Pons (tissue), 1 donor: ENCODE measurements at places on chromosomes 16 and 17.
A peak's percentile ranks its signal among the peaks of the same experiment; 100 is the strongest.

DNA sequence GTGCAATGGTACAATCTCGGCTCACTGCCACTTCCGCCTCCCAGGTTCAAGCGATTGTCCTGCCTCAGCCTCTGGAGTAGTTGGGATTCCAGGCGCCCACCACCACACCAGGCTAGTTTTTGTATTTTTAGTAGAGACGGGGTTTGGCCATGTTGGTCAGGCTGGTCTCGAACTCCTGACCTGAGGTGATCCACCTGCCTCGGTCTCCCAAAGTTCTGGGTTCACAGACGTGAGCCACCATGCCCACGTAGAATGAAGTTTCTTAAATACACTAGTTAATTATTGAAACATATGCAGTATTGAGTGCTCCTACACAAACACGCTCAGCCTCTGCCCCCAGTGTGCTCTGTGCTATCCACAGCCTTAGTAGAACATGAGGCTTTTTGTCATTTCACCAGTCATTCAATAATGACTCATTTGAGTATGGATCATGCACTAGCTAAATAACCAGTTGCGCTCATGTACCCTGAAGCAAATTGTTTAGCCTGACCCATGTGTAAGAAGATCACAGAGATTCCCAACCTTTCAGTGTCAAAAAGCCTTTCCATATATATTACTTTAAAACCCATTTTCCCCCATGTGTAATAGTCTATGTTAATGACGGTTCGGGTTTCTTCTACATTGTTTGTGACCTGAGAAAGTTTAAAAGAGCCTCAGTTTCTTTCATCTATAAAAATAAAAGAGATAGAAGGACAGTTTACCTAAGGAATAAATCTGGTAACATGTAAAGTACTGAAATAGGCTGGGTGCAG is 49.7 kb downstream of the TUBD1 start:
- no peak for DNase-seq

DNA sequence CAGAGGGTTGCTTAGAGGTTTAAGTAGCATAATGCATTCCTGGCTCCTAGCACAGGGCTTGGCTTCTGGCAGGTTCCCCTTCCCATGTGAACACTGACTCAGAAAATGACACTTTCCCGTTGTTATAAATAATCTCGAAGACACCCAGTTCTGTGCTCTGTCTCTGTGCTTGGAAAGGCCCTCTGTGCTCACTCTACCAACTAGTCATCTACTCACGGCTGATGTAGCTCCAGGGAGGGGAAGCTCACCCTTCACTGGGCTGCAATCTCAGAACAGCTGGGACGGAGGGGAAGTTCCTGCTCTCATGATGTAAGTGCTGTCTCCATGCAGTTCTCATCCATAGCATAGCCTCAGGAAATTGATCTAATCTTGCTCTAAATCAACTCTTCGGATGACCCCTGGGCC is 230.5 kb upstream of the ASIC2 start:
- no peak for DNase-seq

- no peak for DNase-seq
Measured at GRCh38 chr17:82439829-82440365, 10.7 kb downstream of the CYBC1 start.

- no peak for DNase-seq
Measured at GRCh38 chr17:7523033-7523432, 25.8 kb upstream of the TNFSF12 start.

DNA sequence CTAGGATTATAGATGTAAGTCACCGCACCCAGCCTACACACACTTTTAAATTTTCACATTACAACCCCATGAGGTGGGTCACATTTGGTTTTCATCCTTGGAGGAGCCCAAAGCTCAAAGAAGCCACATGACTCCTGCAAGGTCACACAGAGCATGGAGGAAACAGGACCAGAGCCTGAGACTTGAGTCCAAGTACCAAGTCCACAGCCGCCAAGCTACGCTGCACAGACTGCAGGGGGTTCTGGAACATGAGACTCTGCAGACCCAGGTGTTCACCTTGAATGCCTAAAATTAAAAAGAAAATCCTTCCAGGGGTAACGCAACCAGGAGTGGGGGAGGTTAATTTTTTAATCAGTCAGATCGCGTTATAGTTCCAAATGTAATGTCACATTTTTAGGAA is 150.2 kb downstream of the ZFHX3 start:
- no peak for DNase-seq

DNA sequence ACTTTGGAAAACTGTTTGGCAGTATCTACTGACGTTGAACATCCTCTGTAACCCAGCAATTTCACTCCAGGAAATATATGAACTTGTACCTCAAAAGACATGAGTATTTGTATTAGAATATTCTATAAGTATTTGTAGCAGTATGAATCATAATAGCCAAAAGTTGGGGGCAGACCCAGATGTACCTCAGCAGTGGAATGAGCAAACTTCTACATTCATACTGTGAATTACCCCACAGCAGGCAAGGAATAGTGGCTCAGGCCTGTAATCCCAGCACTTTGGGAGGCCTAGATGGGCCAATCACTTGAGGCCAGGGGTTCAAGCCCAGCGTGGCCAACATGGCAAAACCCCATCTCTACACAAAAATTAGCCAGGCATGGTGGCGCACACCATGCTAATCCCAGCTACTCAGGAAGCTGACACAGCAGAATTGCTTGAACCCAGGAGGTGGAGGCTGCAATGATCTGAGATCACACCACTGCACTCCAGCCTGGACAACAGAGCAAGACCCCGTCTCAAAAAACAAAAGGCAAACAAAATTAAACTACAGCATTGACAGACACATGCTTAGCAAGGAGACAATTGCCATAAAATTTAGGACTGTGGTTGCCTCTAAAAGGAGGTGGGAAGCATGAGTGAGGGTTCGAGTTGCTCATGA is 11.2 kb upstream of the HELZ start:
- no peak for DNase-seq

GRCh38 chr16:56789360-56789759 is 59.4 kb downstream of the NUP93 start:
- DNase-seq = peak; percentile 55

DNA sequence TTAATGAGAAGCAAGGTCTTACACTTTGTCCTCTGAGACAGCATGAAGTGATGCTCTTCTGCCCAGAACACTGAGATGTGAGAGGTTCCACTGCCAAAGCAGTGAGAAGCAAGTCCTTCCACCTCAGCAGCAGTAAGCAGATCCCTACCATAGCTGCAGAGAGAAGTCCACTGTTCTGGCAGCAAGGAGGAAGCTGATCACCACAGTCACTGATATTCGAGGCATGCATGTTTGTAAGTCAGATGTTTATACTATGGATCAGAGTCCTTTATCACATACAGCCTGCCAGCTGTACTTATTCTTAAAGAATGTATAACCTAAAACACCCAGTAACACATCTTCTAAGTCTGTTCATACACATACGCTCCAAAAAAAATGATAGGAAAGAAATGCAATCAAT is 18.2 kb upstream of the METTL2A start:
- DNase-seq = no peak

- no peak for DNase-seq
Measured at GRCh38 chr17:77741109-77741508, 217.4 kb upstream of the TNRC6C start.

DNA sequence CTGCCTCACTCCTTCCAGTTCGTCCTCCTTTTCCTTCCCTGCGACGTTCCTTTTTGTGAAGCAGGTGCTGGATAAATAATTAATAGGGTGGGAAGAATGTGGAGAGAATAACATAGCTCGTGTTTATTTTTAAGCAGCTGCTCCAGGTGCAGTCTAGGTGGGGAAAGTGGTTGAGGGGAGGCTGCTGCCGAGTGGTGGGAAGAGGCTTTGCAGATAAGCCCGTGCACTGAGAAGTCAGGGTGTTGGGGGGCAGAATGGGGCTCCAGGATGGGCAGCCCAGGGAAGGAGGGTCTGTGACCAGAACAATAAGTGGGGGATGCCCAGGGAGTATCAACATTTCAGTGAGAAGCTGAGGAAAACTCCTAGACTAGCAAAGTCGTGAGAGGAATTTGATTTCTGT is 300.5 kb downstream of the CPPED1 start:
- no peak for DNase-seq

DNA sequence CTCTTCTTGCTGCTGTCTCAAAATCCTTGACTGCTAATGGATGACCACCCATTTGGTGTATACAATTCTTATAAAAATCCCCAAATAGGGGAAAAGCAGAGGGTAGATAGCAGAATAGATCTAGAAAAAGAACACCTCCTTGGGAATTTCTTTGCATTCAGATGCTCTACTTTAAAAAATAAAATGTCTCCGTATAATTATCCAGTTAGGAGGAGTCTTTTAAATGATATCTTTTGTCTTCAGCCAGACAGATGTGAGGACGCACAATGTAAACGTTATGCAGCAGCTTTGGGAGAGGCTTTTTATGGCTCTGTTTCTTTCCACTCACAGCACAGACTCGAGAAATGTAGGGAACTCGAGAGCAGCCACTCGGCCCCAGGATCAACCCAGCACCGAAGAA is 300.2 kb downstream of the IRF8 start:
- no peak for DNase-seq

GRCh38 chr17:798246-798645 is 16.1 kb downstream of the MRM3 start:
- DNase-seq = no peak

- no peak for DNase-seq
Measured at GRCh38 chr17:30352240-30352814, 18.5 kb upstream of the TMIGD1 start.

GRCh38 chr16:72946474-72947194 is 101.3 kb downstream of the ZFHX3 start:
- no peak for DNase-seq

DNA sequence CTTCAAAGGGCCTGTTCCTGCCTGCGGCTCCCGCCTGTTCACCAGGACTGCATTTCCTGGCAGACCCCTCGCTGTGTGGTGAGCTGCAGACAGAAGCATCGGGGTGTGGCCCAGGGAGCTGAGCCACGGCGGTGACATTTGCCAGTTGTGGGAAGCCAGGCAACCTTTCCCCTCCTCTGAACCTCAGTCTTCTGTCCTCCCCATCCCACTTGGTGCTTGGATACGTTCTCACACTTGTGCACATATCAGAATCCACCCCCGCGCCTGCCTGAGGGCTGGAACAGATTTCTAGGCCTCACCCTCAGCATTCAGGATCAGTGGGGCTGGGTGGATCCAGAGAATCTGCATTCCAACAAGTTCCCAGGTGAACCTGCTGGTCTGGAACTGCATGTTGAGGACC is 63.5 kb downstream of the CRISPLD2 start:
- DNase-seq = no peak

DNA sequence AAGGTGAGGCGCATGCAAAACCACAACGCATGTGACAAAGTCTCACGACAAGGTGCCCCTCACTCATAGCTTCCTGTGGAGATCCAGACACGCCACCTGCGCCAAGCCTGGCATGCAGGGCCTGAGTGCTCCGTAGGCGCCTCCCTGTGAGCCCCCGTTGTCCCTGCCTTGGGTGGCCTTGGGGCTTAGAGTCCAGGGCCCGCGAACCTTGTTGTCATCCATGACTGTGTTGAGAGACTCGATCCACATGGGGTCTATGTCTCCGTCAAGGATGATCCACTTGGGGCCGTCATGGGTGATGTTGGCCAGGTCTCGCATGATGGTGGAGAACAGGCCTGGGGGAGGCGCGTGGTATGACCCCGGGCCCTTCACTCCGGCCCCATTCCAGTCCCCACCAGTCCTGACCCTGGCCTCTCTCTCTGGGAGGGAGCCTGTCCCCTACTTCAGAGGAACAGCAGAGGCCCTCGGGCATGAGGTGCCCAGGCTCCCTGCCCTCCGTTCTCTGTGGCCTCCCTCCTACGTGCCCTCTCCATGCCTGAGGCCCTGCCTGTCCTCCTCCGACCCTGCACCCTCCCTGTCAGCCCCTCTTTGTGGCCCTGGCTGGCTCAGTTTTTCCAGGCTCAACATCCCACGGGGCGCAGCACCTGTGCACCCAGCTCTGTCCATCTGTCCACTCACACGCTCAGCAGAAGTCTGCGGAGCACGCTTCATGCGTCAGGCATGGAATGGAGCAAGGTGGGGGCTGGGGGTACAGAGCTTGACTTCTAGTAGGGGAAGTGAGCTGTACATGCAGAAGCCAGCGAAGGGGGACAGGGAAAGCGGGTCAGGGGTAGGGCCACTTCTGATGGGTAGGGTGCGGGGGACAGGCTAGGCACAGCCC is 85.7 kb downstream of the DNAH17 start:
- no peak for DNase-seq

GRCh38 chr17:35359398-35359797 is 14.0 kb downstream of the SLFN11 start:
- DNase-seq = no peak

- DNase-seq = no peak
Measured at GRCh38 chr17:49624896-49625295, 49.2 kb downstream of the NXPH3 start.

- no peak for DNase-seq
Measured at GRCh38 chr17:73972901-73973300, 230.6 kb upstream of the RPL38 start.

DNA sequence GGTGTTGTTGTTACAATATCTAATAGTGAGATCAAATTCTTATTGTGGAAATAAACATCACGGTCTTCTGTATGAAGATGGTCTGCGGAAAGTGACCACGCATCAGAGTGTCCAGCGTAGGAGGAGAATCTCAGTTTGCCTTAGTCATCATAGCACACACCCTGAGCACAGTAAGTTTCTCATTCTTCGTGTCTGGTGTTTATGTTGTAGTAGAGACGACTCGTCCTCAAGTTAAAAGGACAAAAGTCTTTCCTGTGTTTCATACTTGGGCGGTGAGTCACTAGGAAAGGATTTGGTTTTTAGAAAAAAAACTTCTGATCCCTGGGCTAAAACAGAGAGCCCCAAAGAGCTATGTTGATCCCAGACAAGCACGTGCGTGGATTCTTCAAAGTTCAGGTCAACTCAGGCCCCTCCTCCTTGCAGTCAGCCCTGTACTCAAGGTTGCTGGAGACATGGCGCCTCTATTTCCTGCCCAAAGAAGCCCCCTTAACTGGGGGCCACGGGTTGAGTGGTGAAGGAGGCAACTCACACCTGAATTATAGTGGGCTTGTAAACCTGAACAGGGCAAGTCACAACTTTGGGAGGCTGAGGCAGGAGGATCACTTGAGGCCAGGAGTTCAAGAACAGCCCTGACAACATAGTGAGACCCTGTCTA is 170.4 kb downstream of the ZFHX3 start:
- DNase-seq = no peak

- DNase-seq = peak; percentile 14
Measured at GRCh38 chr16:23557779-23558702, 514 bp downstream of the UBFD1 start.

DNA sequence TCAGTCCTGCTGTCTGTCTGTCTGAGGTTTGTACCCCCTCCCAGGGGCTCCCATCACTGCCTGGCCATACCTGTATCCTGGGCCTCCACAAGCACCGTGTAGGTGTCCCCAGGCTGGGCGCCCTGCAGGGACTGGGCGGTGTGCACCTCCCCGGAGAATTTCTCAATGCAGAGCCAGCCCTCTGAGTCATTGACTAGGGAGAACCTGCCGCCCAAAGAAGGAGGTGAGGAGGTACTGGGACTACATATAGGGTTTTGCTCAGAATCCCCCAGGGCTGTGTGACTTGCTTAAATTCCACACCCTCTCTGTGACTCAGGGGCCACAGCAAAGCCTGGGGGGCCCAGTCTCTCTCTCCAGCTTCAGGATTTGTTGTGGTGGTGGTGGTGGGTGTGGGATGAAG is 7.6 kb downstream of the CDH16 start:
- DNase-seq = no peak
